NT2/D1 (cell line): ENCODE measurements at places on chromosomes 5 and 9.

- no peak for DNase-seq
Observed at GRCh38 chr5:72702881-72703434, 113.5 kb upstream of the TNPO1 start.

DNA sequence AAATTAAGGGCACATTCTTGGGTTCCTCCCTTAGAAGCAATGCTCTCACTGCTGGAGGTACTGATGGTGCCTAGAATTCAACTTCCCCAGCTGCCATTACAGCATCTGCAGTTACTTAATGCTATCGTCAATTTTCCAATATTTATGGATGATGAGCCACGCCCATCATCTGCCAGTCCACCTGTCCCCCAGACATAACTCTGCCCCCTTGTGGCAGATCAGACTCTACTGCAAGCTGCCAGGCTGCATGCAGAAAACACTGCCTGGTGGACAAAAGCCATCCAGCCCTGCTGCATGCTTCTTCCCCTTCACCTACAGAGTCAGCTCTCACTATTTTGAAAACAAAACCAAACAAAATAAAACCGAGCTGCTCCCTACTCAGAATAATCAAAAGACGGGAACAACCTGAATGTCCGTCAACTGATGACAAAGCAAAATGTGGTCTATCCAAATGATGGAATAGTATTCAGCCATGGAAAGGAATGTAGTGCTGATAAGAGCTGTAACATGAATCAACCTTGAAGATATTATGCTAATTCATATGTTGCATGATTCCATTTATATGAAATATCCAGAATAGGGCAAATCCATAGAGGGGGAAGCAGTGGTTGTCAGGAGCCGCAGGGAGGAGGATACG, 66.4 kb downstream of the RETREG1 start:
- DNase-seq = peak; percentile 18

DNA sequence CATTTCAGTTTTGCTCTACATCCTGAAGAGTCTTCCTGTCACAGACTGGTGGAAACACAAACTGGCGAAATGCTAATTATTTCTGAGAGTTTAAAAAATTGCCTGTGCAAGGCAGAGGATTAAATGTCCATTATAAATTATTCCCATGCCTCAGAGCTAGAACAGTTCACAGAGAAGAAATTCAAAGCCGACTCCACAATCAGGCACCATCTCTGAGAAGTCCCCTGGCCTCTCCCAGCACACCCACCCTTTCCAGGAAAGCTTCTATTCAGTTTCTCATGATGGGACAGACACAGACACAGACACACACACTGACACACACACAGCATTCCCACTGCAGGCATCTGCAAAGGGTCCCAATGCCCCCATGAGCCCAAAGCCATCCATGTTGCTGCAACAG, 253.1 kb downstream of the DENND1A start:
- no peak for DNase-seq

DNA sequence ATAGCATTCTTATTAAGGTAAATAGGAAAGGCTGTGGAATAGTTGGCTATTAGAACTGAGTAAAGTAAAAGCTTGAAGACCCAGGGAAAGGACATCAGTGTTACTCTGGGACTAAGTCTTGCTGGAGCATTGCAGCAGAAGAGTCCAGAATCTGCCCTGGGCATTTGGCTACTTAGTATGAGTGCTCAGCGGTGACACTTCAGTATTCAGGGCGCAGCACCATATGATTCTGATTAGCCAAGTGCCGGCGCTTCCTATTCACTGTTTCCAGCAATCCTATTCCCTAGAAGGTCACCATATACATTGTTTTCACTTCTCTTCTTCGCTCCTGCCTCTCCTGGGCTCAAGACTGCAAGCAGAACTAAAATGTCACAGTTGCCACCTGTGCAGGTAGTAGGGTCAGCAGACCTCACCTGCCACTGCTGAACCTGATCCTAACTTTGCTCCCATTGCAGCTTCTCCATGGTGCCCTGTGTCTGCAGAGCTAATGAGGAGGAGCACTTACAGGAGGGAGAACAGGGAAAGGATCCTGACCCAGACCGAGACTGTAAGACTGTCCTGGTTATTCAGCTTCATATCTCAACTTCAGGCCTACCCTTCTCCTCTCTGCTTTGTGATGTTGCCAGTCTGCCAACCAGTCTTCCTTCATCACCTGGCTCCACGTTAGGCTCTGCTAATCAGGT, 313.6 kb upstream of the PIK3R1 start:
- no peak for DNase-seq

DNA sequence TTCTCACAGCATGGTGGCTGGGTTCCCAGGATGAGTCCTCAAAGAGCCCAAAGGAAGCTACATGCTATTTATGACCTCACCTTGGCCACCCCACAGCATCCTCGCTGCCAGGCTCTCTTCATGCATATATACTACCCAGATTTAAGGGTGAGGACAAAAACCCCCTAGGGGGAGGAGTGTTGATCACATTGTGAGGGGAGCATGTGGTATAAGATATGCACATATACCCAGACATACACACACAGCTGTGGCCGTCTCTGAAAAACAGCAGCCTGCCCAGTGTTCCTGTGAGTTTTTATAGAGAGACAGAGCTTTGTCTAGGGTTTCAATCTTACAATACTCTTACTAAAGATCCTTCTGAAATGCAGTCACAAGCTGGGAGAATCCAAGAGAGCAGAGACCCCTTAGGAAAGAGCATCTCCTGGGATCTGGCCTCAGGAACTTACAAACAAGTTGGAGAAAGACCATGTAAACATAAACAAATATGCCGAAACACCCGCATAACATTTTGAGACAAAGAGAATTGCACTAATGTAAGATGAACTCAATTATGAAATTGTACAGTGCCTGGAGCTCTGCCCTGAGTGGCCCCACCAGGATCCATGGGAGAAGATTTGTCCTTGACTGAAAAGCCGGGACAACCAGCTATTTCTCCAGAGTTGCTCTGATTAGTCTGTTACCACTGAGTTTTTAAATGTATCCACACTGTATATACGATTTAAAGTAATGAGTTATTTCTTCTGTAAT, 146.4 kb downstream of the GADD45G start:
- DNase-seq = no peak

DNA sequence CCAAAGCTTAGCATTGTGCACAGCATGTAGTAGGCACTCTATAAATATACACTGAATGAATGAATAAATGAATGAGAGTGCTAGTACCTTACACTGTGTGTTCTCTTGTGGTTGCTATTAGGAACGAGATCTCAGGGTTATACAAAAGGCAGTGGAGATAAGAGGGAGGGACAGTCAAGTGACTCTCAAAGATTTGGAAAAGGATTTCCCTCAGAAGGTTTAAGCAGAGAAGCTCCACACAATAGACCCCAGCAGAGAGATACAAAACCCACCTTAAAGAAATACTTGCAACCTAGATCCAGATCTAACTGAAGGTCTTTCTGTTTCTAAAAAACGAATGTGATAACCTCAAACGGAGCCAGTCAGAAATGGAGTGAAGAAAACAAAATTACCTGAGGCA, 11.8 kb upstream of the EFNA5 start:
- no peak for DNase-seq

DNA sequence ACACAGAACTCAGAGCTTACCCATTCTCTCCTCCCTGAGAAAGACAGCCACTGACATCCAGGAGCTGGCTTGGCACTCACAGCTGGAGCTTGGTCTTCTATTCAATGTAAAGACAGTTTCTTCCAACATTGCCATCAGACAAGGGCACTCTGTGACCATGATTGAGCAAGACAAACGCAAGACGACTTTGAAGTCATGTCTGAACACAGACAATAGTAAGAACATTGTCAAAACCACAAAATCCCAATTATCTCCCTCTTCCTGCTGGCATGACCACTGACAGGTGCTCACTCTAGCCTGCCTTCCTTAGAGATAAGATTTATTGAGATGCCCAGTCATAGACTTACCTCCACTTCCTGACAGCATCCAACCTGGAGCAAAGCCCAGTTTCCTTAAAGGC, 328.0 kb downstream of the MSX2 start:
- DNase-seq = no peak

DNA sequence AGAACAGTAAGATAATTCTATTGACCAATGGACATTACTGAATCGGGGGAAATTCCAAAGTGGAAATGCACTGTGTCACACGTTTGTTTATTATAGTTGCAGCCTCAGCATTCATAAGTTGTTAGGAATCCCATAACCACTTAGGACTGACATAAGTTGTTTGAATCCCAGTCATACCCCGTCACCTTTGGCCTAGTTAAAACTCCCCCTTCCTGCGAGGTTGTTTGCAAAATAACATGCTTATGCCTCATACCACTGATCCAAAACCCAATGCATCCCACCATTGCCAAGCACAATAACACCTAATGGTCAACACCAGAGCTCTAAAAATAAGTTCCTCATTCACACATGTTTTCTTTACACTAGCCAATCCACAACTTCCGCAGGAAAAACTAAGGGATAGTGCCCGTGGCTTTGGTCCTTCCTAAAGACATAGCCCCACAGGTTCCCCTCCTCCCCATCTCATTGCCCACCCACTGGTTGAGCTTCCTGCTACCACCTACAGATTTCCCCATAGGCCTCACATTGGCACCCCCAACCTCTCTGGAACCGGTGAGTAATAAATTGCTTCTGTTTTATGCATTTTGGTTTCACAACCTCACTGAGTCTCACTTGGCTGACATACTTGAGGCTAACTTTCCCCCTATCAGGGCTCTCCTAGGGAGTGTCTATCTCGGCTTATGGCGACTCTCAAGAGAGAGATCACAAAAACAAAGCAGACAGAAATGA, 42.3 kb upstream of the MUSK start:
- DNase-seq = no peak

- DNase-seq = no peak
Observed at GRCh38 chr5:138792195-138792790, 39.1 kb downstream of the CTNNA1 start.

DNA sequence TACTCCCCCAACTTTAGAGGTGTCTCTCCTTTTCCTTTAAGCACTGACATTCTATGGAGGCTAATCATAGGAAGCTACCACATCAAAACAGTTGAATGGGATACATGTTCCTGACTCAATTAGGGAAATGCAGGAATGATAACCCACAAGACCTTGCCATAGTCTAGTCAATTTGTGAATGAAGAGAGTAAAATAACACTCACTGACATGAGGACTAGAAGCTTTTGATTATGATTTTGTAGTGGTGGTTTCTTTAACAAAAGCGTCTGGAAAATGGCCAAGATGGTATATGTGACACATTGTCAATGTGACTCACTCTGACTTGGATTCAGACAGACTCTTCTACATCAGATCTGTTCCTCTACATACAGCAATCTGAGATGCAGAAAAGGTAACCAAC, 13.7 kb upstream of the PRELID2 start:
- no peak for DNase-seq

GRCh38 chr5:116788851-116789403, 214.3 kb upstream of the SEMA6A start:
- DNase-seq = no peak

DNA sequence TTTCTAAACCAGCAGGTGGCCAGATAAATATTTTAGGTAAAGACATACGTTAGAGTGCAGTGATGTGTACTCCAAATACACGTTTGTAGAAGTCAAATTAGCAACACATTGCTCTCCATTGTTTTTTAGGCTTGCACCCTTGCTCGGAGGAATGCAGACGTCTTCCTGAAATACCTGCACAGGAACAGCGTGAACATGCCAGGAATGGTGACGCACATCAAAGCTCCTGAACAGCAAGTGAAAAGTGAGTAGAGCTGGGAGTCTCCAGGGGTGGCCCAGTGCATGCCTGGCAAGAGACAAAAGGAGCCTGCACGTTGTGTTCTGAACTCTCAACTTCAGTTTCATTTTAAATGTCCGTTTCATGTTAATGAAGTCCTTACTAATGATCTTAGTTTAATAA, 207.5 kb upstream of the OTULINL start:
- no peak for DNase-seq

- DNase-seq = no peak
Observed at GRCh38 chr9:91253488-91253887, 108.2 kb downstream of the AUH start.

- no peak for DNase-seq
Observed at GRCh38 chr9:2524601-2525000, 97.0 kb upstream of the VLDLR start.

DNA sequence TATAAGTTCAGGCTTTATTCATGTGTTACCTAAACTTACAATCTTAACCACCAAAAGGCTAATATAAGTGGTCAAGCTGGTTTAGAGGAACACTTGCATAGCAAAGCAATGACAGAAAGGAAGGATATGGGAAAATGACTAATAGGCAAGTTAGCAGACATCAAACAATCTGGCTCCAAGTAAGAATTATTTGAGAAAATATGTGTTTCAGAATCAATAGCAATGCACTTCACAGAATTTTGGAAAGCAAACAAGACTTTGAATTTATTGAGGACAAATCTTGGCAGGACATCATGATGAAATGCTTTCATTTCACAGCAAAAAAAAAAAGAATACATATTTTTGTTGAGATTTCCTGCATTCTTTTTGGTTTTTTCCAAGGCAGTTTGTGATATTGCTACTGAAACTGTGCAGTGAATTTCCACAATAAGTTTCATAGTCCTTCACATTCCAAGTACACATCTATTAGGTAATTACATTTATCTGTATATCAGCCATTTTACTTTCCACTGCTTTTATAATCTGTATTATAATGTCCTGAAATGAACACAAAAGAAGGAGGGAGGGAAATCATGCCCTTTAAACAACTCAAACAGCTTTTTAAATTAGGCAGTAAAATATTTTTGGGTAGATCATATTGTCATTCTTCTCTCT, 417.9 kb downstream of the NR2F1-AS1 start:
- DNase-seq = no peak
